ENCODE measurements at places on chromosomes 12 and 14.

DNA sequence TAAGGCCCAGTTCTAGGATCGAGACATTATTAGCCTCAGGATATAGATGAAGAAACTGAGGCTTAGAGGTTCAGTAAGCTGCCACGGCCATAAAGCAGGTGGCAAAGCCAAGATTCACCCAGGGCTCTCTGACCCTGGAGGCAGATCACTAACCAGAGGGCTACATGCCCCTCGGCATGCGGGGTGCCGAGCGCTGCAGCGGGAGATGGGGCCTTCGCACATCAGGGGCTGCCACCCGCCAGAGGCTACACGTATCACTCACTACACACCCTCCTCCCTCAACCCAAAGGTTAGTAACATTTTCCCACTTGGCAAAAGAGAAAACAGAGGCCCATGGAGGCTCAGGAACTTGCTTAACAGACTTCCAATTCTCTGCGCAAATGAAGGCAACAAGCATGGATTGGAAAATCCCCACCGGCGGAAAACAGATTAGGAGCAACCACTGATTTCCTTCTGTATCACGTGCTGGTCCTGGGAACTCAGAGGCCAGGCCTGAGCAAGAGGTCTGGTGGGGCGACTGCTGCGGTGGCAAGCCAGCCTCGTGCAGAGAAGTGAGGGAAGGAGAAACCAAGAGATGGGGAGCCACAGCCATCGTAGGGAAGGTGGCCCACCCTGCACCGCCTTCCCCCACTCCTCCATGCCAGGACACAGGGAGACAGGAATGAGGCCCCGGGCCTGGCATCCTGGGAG is 6.0 kb downstream of the CCDC85C start:
- no peak for DNase-seq

GRCh38 chr14:31930070-31930469 is 147.0 kb upstream of the ARHGAP5 start:
- DNase-seq = no peak

GRCh38 chr12:28460420-28461130 is 270.3 kb downstream of the CCDC91 start:
- no peak for DNase-seq

DNA sequence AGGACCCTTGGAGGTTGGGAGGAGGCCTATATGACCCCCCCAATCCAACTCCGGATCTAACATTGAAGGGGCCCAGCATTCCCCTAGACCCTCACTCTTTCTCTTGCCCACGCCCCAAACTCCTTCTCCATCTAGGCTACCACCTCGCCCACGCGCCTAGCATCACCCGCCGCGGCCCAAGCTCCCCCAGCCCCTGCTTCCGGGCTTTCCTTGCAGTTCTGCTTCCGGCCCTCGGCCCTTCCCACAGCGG is 445 bp downstream of the CERS5 start:
- no peak for DNase-seq

DNA sequence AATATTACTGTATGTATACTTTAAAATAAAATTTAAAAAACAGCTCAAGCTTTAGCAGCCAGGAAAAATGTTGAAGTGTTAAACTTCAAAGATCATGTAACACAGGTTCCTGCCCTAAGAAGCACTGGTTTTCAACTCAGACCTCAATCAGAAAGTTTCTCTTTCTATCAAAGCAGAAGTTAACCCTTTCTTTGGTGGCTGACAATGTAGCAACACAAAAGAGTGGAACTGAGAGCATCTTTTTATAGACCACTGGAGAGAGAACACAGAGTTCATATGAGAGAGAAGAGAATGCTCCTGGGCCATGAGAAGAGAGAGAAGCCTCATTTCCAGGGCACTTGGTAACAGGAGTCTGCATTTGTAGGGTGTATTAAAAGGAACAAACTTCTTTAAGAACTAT is 42.2 kb upstream of the KTN1 start:
- no peak for DNase-seq

GRCh38 chr12:97474161-97474560 is 11.6 kb downstream of the RMST start:
- no peak for DNase-seq

GRCh38 chr12:104201238-104202001 is 14.2 kb upstream of the TXNRD1 start:
- peak; percentile 72 for DNase-seq

GRCh38 chr12:20339060-20339459 is 29.3 kb upstream of the PDE3A start:
- DNase-seq = no peak

DNA sequence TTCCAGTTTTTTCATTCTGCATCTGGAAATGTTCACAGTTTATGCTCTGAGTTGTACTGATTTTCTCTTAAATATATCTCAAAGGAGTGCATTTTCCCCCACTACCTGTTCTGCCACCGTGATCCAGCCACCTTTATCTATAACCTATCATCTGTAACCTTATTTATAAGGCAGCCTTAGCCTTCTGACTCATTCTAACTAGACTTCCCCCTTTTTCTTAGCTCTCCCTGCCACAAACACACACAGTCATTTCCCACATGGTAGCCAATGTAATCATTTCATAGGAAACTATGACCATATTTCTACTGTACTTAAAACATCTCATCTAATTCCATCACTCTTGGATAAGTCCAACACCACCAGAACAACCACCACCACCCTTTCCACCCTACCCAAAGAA is 10.8 kb upstream of the GYS2 start:
- DNase-seq = peak; percentile 8

- DNase-seq = no peak
These were observed 120.3 kb upstream of the SOX5 start for GRCh38 chr12:24069532-24070395.

DNA sequence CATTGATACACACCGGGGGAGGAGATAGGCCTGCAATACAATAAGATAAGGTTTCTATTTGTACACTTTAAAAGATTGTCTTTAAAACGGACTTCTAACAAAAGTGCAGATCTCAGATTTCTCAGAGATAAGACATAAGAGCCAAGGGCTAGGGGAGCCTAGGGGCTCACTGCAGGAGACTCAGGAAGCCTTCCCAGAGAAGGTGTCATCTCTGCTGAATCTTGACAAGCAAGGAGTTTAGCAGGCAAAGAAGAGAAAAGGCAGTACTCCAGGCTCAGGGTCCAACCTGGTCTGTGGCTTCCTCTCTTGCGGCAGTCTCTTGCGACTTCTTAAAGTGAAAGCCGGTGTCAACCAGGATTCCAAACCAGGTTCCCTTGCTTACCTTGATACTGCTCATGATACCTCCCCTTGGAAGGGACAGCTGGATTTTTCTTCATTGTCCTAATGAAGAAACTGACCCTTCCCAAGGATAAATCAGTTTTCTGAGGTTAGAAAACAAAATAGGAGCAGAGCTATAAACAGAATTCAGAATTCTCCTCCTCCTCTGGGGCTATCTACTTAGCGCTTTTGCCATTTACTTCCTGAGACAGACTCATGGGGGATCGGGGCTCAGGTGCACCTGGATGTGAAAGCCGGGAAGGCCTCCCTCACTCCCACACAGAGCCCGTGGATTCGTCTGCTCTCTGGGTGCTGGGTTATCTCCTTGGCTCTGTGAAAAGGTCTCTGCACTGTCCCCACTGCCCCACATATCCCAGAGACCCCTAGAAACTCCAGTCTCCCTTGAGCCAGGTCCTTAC is 1.7 kb upstream of the SCNN1A start:
- no peak for DNase-seq

- no peak for DNase-seq
These were observed 42.4 kb downstream of the NUAK1 start for GRCh38 chr12:106096376-106096775.

DNA sequence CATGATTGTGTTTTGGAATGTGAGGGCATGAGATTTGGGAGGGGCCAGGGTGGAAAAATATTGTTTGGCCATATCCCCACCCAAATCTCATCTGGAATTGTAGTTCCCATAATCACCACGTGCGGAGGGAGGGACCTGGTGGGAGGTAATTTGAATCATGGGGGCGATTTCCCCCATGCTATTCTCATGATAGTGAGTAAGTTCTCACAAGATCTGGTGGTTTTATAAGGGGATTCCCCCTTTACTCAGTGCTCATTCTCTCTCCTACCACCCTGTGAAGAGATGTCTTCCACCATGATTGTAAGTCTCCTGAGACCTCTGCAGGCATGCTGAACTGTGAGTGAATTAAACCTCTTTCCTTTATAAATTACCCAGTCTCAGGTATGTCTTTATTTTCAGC is 15.7 kb downstream of the OR10P1 start:
- peak; percentile 24 for DNase-seq

- DNase-seq = peak; percentile 81
These were observed 39.2 kb upstream of the PLXNC1 start for GRCh38 chr12:94109160-94109559.

DNA sequence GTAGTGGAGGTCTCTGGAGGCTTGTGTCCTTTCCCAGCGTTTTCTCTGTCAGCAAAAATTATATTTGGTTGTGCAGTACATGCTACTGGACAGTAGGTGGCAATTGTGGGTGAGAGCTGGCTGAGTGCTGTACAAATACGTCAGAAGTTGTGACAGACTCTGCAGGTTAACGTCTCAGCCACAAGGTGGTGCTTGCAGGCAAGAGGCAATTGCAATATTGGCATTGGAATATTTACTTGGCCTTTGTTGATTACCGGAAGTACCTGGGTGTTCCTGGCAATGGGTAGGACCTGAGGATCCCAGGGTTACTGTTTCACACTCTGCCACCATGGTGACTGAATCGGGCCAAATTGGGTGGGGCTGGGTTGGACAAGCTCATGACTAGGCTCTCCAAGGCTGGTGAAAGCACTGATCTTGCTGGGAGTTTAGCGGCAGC is 333.9 kb upstream of the LMO3 start:
- peak; percentile 69 for DNase-seq

GRCh38 chr12:6272300-6273204 is 37.9 kb upstream of the PLEKHG6 start:
- DNase-seq = no peak
